ENCODE measurements at places on chromosomes 16 and 17. TPM values are rescaled to one million over a fixed set of nuclear protein-coding genes. Genes with fewer than 3 reads are reported as not detected.

FNDC8 gene
- not detected for total RNA-seq

ARHGDIG gene
- 0.93 TPM for total RNA-seq

TRAF4 gene
- 81.9 TPM for total RNA-seq

HS3ST6 gene
- not detected for total RNA-seq

TEX14 gene
- total RNA-seq: not detected

KRT16 gene
- not detected for total RNA-seq

ACE gene
- total RNA-seq: 207 TPM

MFAP4 gene
- total RNA-seq: not detected

VTN gene
- total RNA-seq: not detected

NOS2 gene
- not detected for total RNA-seq

CSH2 gene
- not detected for total RNA-seq

NUP85 gene
- 98.3 TPM for total RNA-seq

NACA2 gene
- not detected for total RNA-seq

PDPK1 gene
- 40.8 TPM for total RNA-seq

KRTAP2-3 gene
- not detected for total RNA-seq

NXN gene
- total RNA-seq: 58.9 TPM

CRYBA1 gene
- total RNA-seq: not detected

HSPB9 gene
- total RNA-seq: not detected

SEPTIN1 gene
- total RNA-seq: 1.2 TPM

CLDN9 gene
- not detected for total RNA-seq

ABCC12 gene
- not detected for total RNA-seq

PITPNM3 gene
- total RNA-seq: 0.76 TPM

EPN3 gene
- not detected for total RNA-seq

MYH13 gene
- total RNA-seq: not detected

MGAT5B gene
- 2.1 TPM for total RNA-seq

TMC8 gene
- total RNA-seq: 1.3 TPM

ABI3 gene
- 35.2 TPM for total RNA-seq

WNT9B gene
- total RNA-seq: not detected

SPNS3 gene
- 0.66 TPM for total RNA-seq

TVP23A gene
- total RNA-seq: not detected

SSTR5 gene
- total RNA-seq: 0.24 TPM

LRRC3C gene
- not detected for total RNA-seq

RAB40B gene
- total RNA-seq: 5.5 TPM

ANKFN1 gene
- not detected for total RNA-seq

IL17C gene
- total RNA-seq: not detected

RNF166 gene
- 41.8 TPM for total RNA-seq

MT4 gene
- not detected for total RNA-seq

WFIKKN1 gene
- 0.28 TPM for total RNA-seq

ZDHHC1 gene
- total RNA-seq: 14.4 TPM

CCL17 gene
- not detected for total RNA-seq

NMRAL1 gene
- 48.0 TPM for total RNA-seq

RTN4RL1 gene
- not detected for total RNA-seq

CCL7 gene
- not detected for total RNA-seq

CD300A gene
- not detected for total RNA-seq

NOD2 gene
- 0.58 TPM for total RNA-seq

P2RX5 gene
- total RNA-seq: 0.37 TPM

FBXL16 gene
- total RNA-seq: 0.22 TPM

HBA2 gene
- total RNA-seq: not detected

RAB37 gene
- 0.21 TPM for total RNA-seq

HSD17B2 gene
- total RNA-seq: 4.5 TPM
